ENCODE measurements at places on chromosomes 13 and 19. TPM values are rescaled to one million over a fixed set of nuclear protein-coding genes. Genes with fewer than 3 reads are reported as not detected.

DNA sequence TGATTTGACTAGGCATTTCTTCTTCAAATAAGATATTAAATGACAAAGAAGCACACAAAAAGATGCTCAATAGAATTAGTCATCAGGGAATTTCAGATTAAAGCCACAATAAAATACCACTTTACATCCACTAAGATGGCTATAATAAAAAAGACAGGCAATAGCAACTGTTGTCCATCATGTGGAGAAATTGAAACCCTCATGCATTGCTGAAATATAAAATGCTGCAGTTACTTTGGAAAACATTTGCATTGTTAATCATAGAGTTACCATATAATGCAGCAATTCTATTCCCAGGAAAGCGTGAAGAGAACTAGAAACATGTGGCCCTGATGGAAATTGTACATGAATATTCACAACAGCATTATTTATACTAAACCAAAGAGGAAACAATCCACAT lies 605.5 kb upstream of the SLITRK1 start:
- no peak for DNase-seq
- H3K27ac ChIP-seq = no peak overlapping the region
- H3K36me3 ChIP-seq = no peaks in the 10 kb centered on the region
- H3K27me3 ChIP-seq = no peaks in the 10 kb centered on the region

GRCh38 chr19:22026687-22027086 lies 15.9 kb upstream of the ZNF208 start:
- no peaks in the 10 kb centered on the region for H3K27me3 ChIP-seq
- no peak overlapping the region for H3K27ac ChIP-seq
- no peaks in the 10 kb centered on the region for H3K36me3 ChIP-seq
- DNase-seq = no peak
- H3K4me1 ChIP-seq = no peaks in the 10 kb centered on the region

DNA sequence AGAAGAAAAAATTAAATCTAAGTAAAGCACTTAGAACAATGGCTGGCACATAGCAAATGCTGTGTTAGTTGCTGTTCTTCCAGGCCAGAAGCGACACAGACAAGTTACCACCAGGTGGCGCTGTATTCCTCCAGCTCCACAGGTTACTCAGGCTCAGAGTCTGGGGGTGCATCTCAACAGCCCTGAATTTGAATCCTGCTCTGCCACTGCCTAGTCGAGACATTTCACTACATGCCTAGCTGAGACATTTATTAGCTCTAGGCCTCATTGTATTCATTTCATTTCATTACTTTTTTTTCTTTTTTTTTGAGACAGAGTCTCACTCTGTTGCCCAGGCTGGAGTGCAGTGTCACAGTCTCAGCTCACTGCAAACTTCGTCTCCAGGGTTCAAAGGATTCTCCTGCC lies 16.4 kb upstream of the CYP2B6 start:
- H3K4me1 ChIP-seq = no peaks in the 10 kb centered on the region
- no peak overlapping the region for H3K4me3 ChIP-seq
- peak; percentile 93 for DNase-seq

GRCh38 chr19:51158474-51159129 lies 16.5 kb downstream of the SIGLEC7 start:
- no peaks in the 10 kb centered on the region for H3K36me3 ChIP-seq
- H3K27me3 ChIP-seq = peaks cover 37% of the 10 kb centered on the region
- no peak for DNase-seq
- H3K27ac ChIP-seq = no peak overlapping the region
- no peaks in the 10 kb centered on the region for H3K4me1 ChIP-seq

- no peak overlapping the region for H3K4me3 ChIP-seq
- no peak for DNase-seq
- H3K27ac ChIP-seq = no peak overlapping the region
Observed at GRCh38 chr13:109646423-109646822, 140.0 kb downstream of the IRS2 start.

- DNase-seq = peak; percentile 94
- H3K27me3 ChIP-seq = no peaks in the 10 kb centered on the region
- no peaks in the 10 kb centered on the region for H3K36me3 ChIP-seq
- H3K4me1 ChIP-seq = peaks cover 18% of the 10 kb centered on the region
- peak overlapping the region; percentile 76 for H3K27ac ChIP-seq
Observed at GRCh38 chr19:2462635-2463421, 6.1 kb upstream of the LMNB2 start.

DNA sequence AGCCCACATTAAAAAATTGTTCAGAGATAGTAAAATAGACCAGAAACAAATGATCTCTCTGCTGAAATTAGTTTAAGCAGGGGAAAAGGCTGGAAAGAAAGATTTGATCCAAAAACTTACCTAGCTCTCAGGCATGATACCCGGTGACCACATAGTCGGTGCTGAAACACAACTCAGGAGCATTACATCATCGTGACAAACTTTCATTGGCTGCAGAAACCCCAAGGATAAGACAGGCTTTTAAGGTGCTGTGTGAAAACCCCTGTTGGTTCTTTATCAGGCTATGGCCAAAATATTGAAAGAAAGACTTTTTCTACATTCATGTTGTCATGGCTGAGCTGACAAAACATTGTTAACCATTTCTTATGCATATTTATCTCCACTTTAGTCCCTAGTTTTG lies 171.7 kb upstream of the KLF12 start:
- peaks cover 11% of the 10 kb centered on the region for H3K4me1 ChIP-seq
- H3K27me3 ChIP-seq = no peaks in the 10 kb centered on the region
- no peaks in the 10 kb centered on the region for H3K36me3 ChIP-seq
- DNase-seq = no peak
- H3K27ac ChIP-seq = no peak overlapping the region

- no peaks in the 10 kb centered on the region for H3K36me3 ChIP-seq
- H3K4me1 ChIP-seq = no peaks in the 10 kb centered on the region
- no peaks in the 10 kb centered on the region for H3K27me3 ChIP-seq
- no peak overlapping the region for H3K4me3 ChIP-seq
- H3K27ac ChIP-seq = no peak overlapping the region
Observed at GRCh38 chr13:97948041-97948440, 5.4 kb upstream of the IPO5 start.

GRCh38 chr19:30539315-30539714 lies 167.1 kb downstream of the ZNF536 start:
- no peaks in the 10 kb centered on the region for H3K36me3 ChIP-seq
- no peaks in the 10 kb centered on the region for H3K4me1 ChIP-seq
- H3K4me3 ChIP-seq = no peak overlapping the region

- H3K27ac ChIP-seq = no peak overlapping the region
- H3K4me1 ChIP-seq = no peaks in the 10 kb centered on the region
- peak; percentile 34 for DNase-seq
- no peaks in the 10 kb centered on the region for H3K27me3 ChIP-seq
- H3K4me3 ChIP-seq = no peak overlapping the region
- H3K36me3 ChIP-seq = no peaks in the 10 kb centered on the region
Observed at GRCh38 chr13:35672611-35673010, 196.1 kb upstream of the MAB21L1 start.

- no peak overlapping the region for H3K4me3 ChIP-seq
- H3K27ac ChIP-seq = peak overlapping the region; percentile 74
- H3K36me3 ChIP-seq = no peaks in the 10 kb centered on the region
- no peaks in the 10 kb centered on the region for H3K27me3 ChIP-seq
- no peak for DNase-seq
- peaks cover 97% of the 10 kb centered on the region for H3K4me1 ChIP-seq
Observed at GRCh38 chr13:46595136-46595884, 42.3 kb downstream of the LRCH1 start.

DNA sequence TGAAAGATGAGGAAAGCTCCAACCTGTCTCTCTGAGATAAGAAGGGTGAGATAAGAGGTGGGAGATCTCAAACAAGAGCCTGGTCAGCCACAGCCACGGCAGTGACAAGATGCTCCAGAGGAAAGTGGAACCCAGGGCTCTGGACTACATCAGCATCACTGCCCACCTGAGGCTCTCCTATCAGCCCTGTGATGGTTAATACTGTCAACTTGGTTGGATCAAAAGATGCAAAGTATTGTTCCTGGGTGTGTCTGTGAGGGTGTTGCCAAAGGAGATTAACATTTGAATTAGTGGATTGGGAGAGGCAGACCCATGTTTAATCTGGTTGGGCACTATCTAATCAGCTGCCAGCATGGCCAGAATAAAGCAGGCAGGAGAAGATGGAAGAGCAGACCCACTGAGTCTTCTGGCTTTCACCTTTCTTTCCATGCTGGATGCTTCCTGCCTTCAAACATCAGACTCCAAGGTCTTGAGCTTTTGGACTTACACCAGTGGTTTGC lies 476.6 kb upstream of the NBEA start:
- no peak for DNase-seq
- H3K4me3 ChIP-seq = no peak overlapping the region
- no peaks in the 10 kb centered on the region for H3K36me3 ChIP-seq

DNA sequence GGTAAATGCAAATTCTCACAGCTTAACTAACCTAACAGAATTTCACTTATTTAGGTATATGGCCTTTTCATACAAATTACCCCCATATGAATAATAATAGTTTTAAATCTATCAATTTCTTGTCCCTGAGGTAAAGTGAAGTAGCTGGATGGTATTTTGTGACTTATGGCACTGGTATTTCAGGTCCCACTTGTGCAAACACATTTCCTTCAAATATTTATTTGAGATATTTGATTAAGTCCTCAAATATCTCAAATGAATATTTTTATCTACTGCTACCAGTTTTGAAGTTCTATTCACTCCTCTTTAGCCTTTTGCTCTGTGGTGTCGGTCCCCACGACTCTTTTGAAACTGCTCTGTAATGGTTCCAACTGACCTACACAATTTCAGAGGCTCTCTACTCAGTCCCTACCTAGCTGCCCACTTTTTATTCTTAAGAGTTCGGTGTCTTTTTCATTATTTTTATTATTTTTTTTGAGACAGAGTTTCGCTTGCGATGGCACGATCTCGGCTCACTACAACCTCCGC lies 59.6 kb upstream of the ZDHHC20 start:
- no peak overlapping the region for H3K27ac ChIP-seq
- no peaks in the 10 kb centered on the region for H3K27me3 ChIP-seq
- peaks cover 5% of the 10 kb centered on the region for H3K36me3 ChIP-seq
- no peak overlapping the region for H3K4me3 ChIP-seq
- H3K4me1 ChIP-seq = no peaks in the 10 kb centered on the region
- DNase-seq = no peak

DNA sequence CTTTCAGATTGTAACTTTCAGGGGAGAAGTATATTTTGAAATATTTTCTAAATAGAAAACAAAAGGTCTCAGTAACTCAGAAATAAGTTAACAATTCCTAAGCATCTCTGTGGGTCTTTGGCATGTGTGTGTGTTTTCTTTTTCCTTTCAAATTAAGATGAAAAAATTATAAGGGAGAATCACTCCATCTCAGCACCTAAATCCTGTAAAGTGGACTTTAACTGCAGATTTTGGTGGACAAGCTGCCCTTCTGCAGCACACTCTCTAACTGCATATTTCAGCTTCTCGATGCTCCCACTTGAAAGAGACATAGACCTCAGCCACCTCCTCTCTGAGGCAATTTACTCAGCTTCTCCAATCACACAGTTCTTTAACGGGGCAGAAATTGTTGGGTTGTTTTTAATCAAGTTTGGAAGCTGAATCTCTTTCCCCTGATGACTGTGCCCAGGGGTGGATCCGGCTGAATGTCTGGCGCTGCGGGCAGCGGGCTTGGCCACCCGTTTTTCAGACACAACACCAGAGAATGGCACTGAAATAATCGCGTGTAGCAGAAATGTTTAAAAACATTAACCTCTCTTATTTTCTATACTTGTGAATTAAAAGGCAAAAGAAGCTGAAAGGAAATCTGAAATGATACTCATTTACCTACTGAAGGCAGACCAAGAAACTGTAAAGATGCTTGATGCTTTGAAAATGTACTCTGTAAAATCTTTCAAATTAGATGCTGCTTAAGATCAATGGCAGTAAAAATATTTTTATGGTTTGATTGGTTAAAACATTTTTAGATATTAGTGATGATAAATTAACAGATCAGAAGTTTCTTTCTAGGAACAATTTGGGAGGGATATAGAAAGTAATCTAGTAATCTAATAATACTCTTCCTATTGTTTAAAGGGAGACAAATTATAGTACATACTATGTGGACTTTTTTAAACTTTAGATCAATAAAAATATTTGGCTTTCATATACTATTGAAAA lies 12.4 kb downstream of the ZIC2 start:
- no peaks in the 10 kb centered on the region for H3K36me3 ChIP-seq
- peaks cover 37% of the 10 kb centered on the region for H3K4me1 ChIP-seq
- peaks cover 91% of the 10 kb centered on the region for H3K27me3 ChIP-seq
- no peak overlapping the region for H3K27ac ChIP-seq
- no peak overlapping the region for H3K4me3 ChIP-seq
- DNase-seq = no peak

GRCh38 chr13:25943658-25944057 lies 108.2 kb downstream of the SHISA2 start:
- H3K36me3 ChIP-seq = no peaks in the 10 kb centered on the region
- no peak overlapping the region for H3K27ac ChIP-seq
- peaks cover 3% of the 10 kb centered on the region for H3K4me1 ChIP-seq
- DNase-seq = no peak
- no peak overlapping the region for H3K4me3 ChIP-seq

- H3K4me3 ChIP-seq = no peak overlapping the region
- H3K27ac ChIP-seq = no peak overlapping the region
- H3K27me3 ChIP-seq = peaks cover 72% of the 10 kb centered on the region
- no peak for DNase-seq
- no peaks in the 10 kb centered on the region for H3K36me3 ChIP-seq
- H3K4me1 ChIP-seq = peaks cover 39% of the 10 kb centered on the region
Observed at GRCh38 chr13:27965343-27965739, 3.8 kb downstream of the CDX2 start.

GRCh38 chr13:111845621-111846351 lies 221.2 kb upstream of the SOX1 start:
- no peaks in the 10 kb centered on the region for H3K27me3 ChIP-seq
- H3K4me3 ChIP-seq = no peak overlapping the region
- H3K27ac ChIP-seq = no peak overlapping the region
- H3K36me3 ChIP-seq = no peaks in the 10 kb centered on the region
- H3K4me1 ChIP-seq = peaks cover 5% of the 10 kb centered on the region

- H3K4me3 ChIP-seq = no peak overlapping the region
- no peak for DNase-seq
- H3K4me1 ChIP-seq = no peaks in the 10 kb centered on the region
- H3K27me3 ChIP-seq = no peaks in the 10 kb centered on the region
- H3K36me3 ChIP-seq = no peaks in the 10 kb centered on the region
Observed at GRCh38 chr19:3893509-3894179, 13.2 kb downstream of the ATCAY start.

DNA sequence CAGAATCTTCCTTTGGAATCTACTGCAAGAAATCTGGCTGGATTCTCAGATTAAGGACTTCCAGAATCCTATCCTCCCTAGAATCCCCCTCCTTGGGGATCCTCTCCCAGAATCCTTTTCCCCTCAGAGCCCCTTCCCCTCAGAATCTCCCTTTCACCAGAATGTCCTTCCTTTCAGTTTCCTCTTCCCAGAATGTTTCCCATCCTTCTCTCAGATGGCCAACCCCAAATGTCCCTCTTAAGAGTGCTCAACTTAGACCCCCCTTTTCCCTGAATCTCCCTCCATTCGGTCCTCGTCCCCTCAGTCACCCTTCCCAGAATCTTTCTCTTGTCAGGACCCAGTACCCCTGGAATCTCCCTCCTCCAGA lies 584 bp upstream of the RPS16 start:
- no peaks in the 10 kb centered on the region for H3K27me3 ChIP-seq
- H3K4me1 ChIP-seq = peaks cover 25% of the 10 kb centered on the region
- DNase-seq = no peak
- peaks cover 35% of the 10 kb centered on the region for H3K36me3 ChIP-seq
- H3K27ac ChIP-seq = peak overlapping the region; percentile 78
- peak overlapping the region; percentile 84 for H3K4me3 ChIP-seq

Gene MEX3D
- 57.1 TPM for total RNA-seq

Gene NFILZ
- total RNA-seq = not detected

Gene CACNG8
- 0.06 TPM for total RNA-seq

Gene SLAIN1
- 7.1 TPM for total RNA-seq

Gene DACT3
- 119 TPM for total RNA-seq

Gene PRR36
- total RNA-seq = not detected

Gene C19orf81
- not detected for total RNA-seq

Gene ZNF737
- 10.8 TPM for total RNA-seq

Gene CEACAM5
- total RNA-seq = 2.2 TPM

Gene NMRK2
- total RNA-seq = 0.39 TPM

Gene TEX26
- 0.97 TPM for total RNA-seq

Gene NOP53
- total RNA-seq = 460 TPM

Gene CEACAM20
- not detected for total RNA-seq

Gene TRIP10
- 148 TPM for total RNA-seq

Gene C19orf67
- not detected for total RNA-seq

Data from esophagus muscularis mucosa (tissue), 4 donors.